ENCODE measurements at places on chromosomes 4 and X.

GRCh38 chrX:150477371-150477770 is 91.0 kb upstream of the MTM1 start:
- no peak for DNase-seq

DNA sequence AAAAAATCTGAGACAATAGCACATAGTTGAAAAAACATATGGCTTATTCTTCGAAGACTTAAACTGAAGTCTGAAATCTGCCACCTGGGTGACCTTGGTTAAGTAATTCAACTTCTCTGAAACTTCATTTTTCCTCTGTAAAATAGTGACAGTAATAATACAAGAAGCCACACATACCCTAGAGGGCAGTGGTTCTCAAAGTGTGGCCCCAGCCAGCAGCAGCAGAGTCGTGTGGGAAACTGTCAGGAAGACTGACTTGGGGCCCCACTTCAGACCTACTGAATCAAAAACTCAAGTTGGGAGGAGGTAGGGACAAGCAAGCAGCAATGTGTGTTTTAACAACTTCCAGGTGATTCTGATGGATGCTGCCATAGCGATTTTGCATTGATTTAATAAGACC is 249.9 kb downstream of the HNRNPD start:
- no peak for DNase-seq

DNA sequence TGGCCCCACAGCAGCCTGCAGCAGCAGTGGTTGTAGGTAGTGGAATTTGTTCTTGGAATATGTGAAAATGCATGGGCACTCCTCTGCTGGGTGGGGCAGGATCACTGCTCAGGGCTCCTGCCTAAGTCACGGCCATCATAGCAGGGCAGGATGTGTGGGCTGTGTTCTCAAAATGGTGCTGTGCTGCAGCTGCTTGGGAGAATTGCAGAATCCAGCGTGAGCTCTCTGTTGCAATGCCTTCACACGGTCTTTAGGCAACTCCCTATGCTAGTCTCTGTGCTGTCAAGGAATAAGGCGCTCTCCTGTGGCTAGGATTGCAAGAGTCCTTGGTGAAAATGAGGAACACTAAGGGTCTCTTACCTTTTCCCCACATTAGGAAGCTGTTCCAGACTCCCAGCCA is 42.9 kb downstream of the F8 start:
- no peak for DNase-seq

DNA sequence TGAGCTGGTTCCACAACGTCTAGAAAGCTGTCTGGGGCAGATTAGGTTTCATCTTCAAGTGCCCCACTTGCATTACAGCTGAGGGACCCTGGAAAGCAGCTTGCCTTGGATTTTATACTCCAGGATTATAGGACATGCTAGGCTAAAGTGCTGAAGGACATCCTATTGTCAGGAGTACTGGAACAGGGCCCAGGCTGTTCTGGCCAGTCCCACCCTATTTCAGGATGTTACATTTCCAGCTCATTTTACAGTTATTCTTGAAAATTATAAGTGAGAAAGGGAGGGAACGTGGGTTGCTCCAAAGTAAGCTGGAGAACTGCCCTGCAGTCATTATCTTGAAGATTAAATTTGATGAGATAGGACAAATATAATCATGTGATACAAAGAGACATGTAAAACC is 71.0 kb upstream of the UGT8 start:
- DNase-seq: no peak

- DNase-seq: no peak
These were observed 148.9 kb downstream of the PRDM5 start for GRCh38 chr4:120773641-120774040.

DNA sequence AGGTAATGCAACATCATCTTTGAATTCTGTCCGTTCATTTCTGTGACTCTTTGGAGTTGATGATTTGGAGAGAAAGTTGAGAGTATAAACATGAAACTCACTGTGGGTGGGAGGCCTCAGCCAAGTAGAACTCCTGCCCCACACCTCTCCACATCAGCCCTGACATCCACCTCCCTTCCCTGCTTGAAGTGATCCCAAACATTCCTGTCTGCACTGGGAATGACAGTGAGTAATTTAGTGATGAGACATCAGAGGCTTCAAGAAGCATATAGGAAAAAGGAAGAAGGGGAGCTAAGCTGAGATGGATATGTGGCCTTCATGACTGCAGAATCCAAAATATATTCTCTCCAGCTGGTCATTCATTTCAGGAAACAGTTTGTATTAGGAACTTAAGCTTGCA is 151.8 kb downstream of the SPATA18 start:
- no peak for DNase-seq

- peak; percentile 30 for DNase-seq
These were observed 386.3 kb downstream of the ARHGAP24 start for GRCh38 chr4:85861064-85861765.

DNA sequence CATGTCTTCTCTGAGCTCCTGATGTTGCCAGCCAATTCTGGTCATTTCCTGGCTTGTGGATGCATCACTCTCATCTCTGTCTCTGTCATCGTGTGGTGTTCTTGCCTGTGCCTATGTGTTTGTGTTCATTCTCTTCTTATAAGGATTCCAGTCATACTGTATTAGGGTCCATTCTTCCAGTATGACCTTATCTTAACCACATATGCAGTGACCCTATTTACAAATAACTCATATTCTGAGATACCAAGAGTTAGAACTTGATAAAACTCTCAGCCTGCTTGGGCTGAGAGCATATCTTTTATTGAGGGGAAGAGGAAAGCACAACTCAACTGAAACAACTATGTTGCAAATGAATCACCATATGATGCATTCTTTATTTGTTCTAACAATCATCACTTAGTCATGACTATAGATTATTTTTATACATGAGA is 189.0 kb upstream of the ANXA10 start:
- DNase-seq: no peak

DNA sequence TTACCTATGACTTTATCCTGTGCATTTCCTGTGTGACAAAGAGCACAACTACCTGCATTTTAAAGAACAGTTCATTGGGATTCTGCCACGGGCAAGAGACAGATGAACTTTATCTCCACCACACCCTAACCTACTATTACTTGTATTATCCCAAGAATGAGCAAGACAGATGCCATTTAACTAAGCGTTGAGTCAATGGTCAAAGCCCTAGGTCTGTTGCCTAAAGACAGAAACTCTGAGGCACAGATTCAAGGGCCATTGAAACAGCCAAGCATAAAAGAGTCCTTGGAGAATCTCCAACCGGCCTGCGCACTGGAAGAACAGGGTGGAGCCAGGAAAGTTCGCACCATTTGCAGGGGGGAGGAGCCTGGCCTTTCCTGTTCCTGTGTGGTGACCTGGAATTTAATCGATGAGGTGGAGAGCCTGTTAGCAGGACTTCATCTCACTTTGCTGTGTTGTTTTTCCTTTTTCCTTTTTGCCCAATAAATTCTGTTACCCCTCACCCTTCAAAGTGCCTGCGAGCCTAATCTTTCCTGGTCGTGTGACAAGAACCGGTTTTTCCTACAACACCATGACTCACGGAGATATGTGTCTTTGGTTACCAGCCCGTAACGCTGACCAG is 146.4 kb upstream of the DIAPH2 start:
- no peak for DNase-seq

- DNase-seq: no peak
These were observed 9.0 kb downstream of the ZNF275 start for GRCh38 chrX:153342762-153343558.

- no peak for DNase-seq
These were observed 308.7 kb downstream of the GBA3 start for GRCh38 chr4:23001478-23001877.

DNA sequence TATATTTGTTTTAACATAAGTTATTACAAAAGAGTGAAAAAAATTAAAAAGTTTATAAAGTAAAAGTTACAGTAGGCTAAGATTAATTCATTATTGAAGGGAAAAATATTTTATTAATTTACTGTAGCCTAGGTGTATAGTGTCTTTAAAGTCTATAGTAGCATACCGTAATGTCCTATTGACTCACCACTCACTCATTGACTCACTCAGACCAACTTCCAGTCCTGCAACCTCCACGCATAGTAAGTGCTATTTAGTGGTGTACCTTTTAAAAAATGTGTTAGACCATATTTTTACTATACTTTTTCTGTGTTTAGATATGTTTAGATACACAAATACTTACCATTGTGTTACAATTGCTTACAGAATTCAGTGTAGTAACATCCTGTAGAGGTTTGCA is 841.1 kb downstream of the CENPC start:
- no peak for DNase-seq

GRCh38 chrX:23783589-23784469 is 856 bp downstream of the SAT1 start:
- no peak for DNase-seq

- DNase-seq: peak; percentile 59
These were observed 14.8 kb downstream of the ADGRA3 start for GRCh38 chr4:22500831-22501714.

GRCh38 chr4:108838451-108838850 is 75.6 kb upstream of the ETNPPL start:
- DNase-seq: no peak

DNA sequence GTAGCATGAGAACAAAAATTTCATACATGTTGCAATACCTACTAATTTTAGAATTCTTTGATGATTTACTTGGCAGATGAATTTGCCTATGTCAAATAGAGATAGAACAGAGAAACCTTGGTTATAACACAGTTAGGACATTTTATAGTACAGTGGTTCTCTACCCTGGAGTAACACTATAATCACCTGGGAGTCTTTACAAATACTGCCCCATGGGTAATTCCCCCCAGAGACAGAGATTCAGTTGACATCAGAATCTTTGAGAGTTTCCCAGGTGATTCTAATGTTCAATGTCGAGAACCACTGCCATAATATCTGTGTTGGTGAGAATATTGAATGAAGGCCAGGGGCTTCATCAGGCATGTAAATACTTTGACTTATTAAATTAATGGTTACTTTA is 401.3 kb upstream of the NDST4 start:
- DNase-seq: no peak

DNA sequence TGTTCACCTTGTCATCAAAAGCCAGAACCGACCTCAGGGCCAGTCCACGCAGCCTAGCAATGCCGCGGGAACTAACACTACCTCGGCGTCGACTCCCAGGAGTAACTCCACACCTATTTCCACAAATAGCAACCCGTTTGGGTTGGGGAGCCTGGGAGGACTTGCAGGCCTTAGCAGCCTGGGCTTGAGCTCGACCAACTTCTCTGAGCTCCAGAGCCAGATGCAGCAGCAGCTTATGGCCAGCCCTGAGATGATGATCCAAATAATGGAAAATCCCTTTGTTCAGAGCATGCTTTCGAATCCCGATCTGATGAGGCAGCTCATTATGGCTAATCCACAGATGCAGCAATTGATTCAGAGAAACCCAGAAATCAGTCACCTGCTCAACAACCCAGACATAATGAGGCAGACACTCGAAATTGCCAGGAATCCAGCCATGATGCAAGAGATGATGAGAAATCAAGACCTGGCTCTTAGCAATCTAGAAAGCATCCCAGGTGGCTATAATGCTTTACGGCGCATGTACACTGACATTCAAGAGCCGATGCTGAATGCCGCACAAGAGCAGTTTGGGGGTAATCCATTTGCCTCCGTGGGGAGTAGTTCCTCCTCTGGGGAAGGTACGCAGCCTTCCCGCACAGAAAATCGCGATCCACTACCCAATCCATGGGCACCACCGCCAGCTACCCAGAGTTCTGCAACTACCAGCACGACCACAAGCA is 898 bp downstream of the UBQLN2 start:
- peak; percentile 13 for DNase-seq

DNA sequence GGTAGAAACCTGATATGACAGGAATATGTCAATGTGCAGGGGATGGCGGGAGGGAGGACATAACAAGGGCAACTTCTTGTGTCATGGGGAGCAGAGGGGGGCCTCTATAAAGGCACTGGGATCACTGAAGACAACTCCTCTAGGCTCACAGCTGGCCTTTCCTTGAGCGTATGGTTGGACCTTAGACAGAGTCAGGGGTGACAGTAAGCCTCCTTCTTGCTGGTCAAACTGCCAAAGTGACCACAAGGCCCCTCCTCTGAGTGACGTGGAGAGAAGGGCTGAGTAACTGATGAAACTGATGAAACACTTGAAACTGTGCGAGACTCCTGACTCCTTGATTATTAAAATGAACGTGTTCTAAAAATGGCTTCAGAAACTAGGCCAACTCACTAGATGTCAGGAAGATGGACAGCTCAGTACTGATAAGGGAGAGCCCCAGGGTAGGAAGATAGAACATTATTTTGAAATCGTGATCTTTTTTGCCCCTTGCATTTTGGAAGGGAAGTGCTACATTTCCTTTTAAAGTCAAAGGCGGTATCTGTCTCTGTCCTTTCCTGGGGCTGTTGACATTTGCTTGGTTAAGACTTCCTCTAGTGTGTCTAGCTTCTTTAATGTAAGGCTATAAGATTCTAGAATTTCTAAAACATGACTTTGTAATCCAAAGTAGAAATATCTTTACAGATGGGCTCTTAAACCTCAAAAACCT is 1.6 kb downstream of the RAB33A start:
- DNase-seq: no peak

DNA sequence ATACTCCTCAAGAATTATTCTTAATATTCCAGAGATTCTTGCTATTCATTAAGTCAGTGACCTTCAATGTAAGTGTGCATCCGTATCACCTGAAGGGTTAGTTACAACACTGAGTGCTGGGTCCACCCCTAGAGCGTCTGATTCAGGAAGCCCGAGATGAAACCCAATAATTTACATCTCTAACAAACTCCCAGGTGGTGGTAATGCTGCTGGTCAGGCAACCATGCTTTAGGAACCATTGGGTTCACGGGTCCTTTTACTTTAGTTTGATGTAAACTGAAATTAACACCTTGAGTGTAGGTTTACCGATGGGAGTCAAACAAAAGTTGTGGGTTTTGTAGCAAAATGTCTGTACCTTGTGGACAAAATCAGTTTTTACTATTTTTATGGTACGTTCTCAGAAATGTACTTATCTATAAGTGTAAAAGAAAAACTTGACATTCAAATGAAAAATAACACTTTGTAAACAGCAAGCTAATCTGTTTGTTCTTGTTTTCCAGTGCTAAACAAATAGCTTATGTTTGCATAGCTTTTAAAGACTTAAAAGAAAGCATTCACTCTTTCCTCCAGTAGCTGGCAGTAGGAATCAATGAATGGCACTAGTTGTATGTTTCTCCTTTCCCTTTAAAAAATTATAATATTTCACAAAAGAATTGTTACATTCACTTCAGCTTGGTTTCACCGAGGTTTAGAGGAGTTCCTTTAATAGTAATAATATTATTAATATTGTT is 32.7 kb downstream of the ACE2 start:
- DNase-seq: peak; percentile 27

DNA sequence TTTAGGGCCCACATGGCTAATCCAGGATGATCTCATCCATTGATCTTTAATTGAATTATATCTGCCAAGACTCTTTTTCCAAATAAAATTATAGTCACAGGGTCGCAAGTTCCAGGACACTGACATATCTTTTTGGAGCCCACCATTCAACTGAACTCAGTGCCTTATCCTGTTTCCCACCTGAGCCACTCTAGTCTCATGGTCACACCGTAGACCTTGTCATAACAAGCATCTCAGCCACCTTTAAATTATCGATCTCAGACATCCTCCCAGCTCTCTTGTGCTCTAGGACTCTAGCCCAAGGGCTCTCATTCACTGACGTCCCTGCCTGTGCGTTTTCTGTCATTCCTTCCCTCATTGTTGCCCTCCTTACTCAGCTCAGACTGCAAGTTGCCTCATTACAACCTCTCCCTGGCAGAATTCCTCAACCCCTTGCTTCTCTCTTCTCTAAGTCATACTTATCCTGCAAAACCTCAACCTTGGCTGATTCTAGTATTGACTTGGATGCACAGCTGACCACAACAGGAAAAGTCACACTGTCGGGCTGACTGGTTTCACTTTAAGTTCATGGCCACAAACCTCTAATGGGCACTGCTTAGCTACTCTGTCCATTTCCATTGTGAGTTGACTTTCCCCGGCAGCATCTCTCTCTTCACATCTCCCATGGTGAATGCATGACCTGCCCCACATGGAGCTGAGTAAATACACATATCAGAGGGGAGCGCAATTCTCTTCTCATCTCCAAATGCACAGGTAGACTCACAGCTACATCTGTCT is 91.0 kb upstream of the TRIM2 start:
- DNase-seq: no peak
